A549 (cell line): ENCODE measurements at places on chromosomes 2 and 18.

GRCh38 chr2:203175371-203175770 lies 63.4 kb upstream of the CYP20A1 start:
- DNase-seq = no peak

- DNase-seq = no peak
Measured at GRCh38 chr18:48676346-48676745, 137.5 kb downstream of the CTIF start.

GRCh38 chr2:219128396-219128795 lies 32.2 kb downstream of the NHEJ1 start:
- no peak for DNase-seq

DNA sequence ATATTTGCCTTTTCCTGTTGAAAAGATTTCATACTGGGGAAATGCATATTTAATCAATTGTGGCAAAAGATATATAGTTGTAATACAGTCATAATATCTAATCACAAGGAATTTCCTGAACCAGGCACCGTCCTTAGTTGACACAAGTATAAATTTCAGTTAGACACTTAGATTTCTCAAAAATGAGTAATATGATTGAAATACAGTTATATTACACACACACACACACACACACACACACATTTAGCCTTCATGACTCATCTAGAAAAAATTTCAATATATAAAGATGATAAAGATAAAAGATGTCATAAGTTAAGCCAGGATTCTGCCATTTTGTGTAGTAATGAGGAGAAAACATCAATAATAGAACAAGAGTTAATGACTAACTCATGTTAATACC lies 258.4 kb upstream of the ZNF804A start:
- no peak for DNase-seq

DNA sequence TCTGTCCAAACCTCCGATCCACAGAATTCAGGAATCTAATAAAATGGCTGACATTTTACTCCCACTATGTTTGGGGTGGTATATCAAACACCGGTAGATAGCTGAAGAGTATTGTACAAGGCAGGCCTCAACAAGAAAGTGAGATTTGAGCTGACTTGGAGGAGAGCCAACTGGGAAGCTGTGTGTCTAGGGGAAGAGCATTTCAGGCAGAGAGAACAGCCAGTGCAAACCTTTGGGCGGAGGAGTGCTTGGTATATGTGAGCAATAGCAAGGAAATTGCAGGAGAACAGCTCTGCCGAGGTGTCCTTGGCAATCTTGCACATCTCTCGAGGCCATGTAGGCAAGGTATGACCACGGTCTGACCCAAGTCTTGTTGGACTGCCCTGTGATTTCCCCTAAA lies 1.8 kb upstream of the MERTK start:
- DNase-seq = no peak

- DNase-seq = no peak
Measured at GRCh38 chr2:16050908-16051489, 110.6 kb downstream of the MYCN start.

DNA sequence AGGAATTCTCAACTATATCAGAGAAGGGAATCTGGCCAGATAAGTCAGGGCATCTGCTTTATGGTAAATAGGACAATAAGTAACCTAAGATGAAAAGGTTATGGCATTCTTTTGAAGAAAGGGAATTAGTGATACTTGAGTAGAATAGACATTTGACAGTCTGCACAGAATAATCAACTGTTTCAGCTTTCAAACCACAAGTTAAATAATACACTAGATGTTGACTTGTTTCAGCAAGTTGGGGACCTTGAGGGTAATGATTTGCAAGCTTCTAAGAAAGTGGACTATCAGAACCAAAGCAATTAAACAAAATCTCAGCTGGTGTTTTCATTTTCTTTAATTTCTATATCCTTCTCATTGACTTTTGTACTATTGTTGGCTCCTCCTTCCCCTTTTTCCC lies 54.5 kb downstream of the SLC39A10 start:
- DNase-seq = no peak

- DNase-seq = no peak
Measured at GRCh38 chr2:172091761-172092566, 6.7 kb downstream of the DLX1 start.

GRCh38 chr2:232216028-232216427 lies 162.5 kb upstream of the ALPP start:
- no peak for DNase-seq

DNA sequence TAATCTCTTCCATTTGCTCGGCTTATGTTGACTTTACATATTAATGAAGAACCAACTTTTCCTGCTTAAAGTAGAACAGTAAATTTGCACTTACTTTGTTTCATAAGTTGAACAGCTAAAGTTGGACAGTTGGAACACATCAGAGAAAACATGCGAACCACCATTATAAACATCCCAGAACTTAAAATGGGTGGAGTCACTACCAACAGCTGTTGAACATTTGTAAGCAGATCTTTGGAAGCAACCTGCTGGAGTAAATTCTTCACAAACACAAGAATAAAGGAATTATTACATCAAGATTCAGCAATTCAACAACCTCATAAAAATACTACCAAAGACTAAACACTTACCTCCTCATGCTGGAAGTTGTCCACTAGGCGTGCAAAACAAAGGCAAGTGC lies 96.4 kb upstream of the DNER start:
- DNase-seq = no peak

DNA sequence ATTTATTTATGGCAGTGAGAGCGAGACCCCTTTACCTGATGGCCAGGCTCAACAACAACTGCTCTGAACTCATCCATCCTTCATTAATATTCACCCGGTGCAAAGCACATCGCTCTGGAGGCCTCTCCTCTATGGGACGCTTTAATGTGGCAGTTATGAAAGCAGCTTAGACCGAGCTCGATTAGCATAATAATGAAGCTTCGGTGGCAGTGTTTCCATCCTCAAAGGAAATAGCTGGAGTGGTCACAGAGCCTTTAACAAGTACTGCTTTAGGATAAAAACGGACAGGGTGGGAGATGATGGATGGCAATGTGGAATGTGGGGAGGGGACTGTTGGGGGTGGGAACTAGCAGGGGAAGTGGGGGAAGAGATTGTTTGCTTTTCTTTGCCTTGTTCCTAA lies 243.9 kb downstream of the SLC4A3 start:
- DNase-seq = no peak
